ENCODE measurements at places on chromosomes 2 and 18.

- no peak for DNase-seq
Measured at GRCh38 chr2:174153757-174154680, 94.3 kb downstream of the OLA1 start.

- DNase-seq, result no peak
Measured at GRCh38 chr2:69641887-69642708, 1.4 kb downstream of the AAK1 start.

DNA sequence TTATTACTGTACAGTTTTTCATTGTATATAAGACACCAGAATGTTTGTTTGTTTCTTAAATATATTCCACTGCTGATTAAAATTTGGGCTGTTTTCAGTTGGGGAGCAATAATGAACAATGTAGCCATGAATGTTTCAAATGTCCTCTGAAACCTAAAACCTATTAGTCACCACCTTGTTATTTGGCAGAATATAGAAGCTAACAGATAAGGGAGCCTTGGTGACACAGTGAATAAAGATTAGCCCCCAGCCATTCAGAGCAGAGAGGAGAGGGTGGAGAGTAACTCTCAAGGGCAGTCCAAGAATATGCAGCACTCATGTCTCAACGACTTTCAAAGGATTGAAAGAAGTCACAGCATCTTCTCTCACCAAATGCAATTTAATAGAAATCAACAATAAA lies 43.1 kb upstream of the ATP8B1 start:
- no peak for DNase-seq

- no peak for DNase-seq
Measured at GRCh38 chr18:79507076-79507545, 111.4 kb downstream of the NFATC1 start.

DNA sequence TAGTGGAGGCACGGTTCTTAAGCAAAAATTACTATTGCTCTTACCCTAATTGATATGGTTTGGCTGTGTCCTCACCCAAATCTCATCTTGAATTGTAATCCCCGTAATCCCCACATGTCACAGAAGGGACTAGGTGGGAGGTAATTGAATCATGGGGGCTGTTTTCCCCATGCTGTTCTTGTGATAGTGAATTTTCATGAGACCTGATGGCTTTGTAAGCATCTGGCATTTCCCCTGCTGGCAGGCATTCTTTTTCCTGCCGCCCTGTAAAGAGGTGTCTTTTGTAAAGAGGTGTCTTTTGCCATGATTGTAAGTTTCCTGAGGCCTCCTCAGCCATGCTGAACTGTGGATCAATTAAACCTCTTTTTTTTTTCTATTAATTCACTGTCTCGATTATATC lies 1691.8 kb upstream of the SLC39A10 start:
- DNase-seq, result no peak

DNA sequence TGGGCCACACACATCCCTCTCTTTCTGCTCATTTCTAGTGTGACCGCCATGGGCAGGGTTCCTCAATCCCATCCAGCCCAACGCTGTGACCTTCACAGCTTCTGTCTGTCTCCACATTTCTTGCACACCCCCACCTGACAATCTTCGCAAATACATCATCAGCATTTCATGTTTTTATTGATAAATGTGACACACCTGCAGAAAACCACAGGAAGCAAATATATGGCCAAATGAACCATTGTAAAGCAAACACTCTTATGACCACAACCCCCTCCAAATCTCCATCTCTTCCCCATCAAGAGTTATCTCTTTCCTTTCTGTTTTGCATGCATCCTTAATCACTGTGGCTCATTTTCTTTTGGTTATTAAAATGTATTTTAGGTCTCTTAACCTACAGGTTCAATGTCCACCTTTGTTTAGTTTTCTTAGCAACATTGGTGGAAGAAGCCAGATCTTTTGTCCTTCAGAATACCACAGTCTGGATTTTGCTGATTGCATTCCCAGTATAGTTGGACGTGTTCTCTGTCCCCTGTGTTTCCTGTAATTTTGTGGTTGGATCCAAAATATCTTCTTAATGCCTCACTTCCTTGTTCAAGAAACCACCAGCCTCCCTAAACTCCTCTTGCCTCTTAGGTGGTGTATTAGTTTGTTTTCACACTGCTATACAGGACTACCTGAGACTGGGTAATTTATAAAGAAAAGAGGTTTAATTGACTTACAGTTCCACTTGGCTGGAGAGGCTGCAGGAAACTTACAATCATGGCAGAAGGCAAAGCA lies 9.8 kb upstream of the NCK2 start:
- DNase-seq, result no peak

All from NCI-H1930 (cell line).